ENCODE measurements at places on chromosomes 11 and 22. TPM values are rescaled to one million over a fixed set of nuclear protein-coding genes. Genes with fewer than 3 reads are reported as not detected.

GRCh38 chr11:59957094-59957493 is 6.7 kb upstream of the OOSP4A start:
- DNase-seq = peak; percentile 26

GRCh38 chr11:96567176-96567575 is 177.4 kb downstream of the JRKL start:
- DNase-seq = peak; percentile 3

Gene RANBP1
- 173 TPM for total RNA-seq

GRCh38 chr11:121311373-121311772 is 18.8 kb downstream of the SC5D start:
- peak; percentile 90 for DNase-seq

Gene HSPB2
- total RNA-seq = 0.69 TPM

- DNase-seq = peak; percentile 58
Measured at GRCh38 chr11:73950869-73951710, at the start of gene DNAJB13. TSS of gene DNAJB13 (plus strand) at chr11:73951026. CDS start at chr11:73951070, 44 bp downstream.

GRCh38 chr11:58622344-58622743 is at the start of gene CNTF:
TSS of gene CNTF (plus strand) at chr11:58622665. CDS start at chr11:58622753, 88 bp downstream.
- peak; percentile 37 for DNase-seq

GRCh38 chr22:37690901-37691504 is 4.9 kb downstream of the NOL12 start:
- no peak for DNase-seq

DNA sequence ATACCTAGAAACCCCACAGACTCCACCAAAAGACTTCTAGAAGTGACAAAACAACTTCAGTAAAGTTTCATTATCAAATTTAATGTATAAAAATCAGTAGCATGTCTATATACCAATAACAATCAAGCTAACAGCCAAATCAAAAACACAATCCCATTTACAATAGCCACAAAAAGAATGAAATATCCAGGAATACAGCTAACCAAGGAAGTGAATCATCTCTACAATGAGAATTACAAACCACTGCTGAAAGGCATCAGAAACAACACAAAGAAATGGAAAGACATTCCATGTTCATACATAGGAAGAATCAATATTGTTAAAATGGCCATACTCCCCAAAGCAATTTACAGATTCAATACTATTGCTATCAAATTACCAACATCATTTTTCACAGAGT is 46.0 kb downstream of the PRCP start:
- DNase-seq = no peak

DNA sequence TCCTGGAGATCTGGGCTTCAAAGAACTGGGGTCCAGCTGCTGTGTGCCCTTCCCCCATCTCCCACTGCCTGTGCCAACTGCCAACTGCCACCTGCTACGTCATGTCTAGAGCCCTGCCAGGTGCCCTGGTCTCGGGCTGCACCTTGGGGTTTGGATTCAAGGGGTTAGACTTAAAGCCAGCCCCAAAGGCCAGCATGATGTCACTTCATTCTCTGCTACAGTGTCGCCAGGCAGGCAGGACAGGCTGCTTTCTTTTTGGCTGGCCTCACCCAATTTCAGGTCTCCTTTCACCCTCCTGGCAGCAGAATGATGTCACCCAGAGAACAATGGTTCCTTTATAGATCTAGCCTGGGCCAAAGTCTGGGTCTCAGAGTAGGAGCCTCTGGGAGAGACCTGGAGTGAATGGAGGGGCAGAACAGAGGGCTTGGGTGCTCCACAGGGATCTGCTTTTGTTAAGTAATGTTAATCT is 79.5 kb upstream of the CRYBB3 start:
- DNase-seq = peak; percentile 59

Gene SYT7
- total RNA-seq = not detected

- no peak for DNase-seq
Measured at GRCh38 chr11:67704524-67704923, 30.1 kb upstream of the ALDH3B2 start.

DNA sequence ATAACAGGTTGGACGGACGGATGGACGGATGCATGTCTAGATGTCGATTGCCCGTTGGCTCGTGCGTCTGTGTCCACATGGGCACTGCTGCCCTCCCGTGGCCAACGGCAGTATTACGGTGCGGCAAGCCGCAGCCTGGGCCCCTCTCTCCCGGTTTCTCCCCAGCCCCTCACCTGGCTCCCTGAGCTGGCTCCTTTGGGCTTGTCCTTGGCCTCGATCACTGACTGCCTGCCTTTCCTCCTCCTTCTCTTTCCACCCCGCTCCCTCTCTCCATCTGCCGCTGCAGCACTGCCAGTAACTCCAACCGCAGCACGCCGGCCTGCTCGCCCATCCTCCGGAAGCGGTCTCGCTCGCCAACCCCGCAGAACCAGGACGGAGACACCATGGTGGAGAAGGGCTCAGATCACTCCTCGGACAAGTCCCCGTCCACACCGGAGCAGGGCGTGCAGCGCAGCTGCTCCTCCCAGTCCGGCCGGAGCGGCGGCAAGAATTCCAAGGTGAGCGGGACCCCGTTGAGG is 77.3 kb downstream of the SCN3B start:
- peak; percentile 15 for DNase-seq

- DNase-seq = peak; percentile 43
Measured at GRCh38 chr11:123474994-123475393, 44.9 kb downstream of the GRAMD1B start.
